ENCODE measurements at places on chromosomes 7 and 10.

- DNase-seq = no peak
These were observed 495.1 kb downstream of the RPS24 start for GRCh38 chr10:78528749-78529204.

- no peak for DNase-seq
These were observed 16.8 kb downstream of the TRIM8 start for GRCh38 chr10:102660888-102661657.

GRCh38 chr7:15715435-15715834 is 29.0 kb upstream of the MEOX2 start:
- DNase-seq = no peak

GRCh38 chr10:43913676-43914235 is 265.1 kb upstream of the ZNF32 start:
- no peak for DNase-seq

- no peak for DNase-seq
These were observed 309.0 kb downstream of the BICC1 start for GRCh38 chr10:58821752-58822056.

- no peak for DNase-seq
These were observed 1037.0 kb downstream of the GRM8 start for GRCh38 chr7:126215785-126216184.

DNA sequence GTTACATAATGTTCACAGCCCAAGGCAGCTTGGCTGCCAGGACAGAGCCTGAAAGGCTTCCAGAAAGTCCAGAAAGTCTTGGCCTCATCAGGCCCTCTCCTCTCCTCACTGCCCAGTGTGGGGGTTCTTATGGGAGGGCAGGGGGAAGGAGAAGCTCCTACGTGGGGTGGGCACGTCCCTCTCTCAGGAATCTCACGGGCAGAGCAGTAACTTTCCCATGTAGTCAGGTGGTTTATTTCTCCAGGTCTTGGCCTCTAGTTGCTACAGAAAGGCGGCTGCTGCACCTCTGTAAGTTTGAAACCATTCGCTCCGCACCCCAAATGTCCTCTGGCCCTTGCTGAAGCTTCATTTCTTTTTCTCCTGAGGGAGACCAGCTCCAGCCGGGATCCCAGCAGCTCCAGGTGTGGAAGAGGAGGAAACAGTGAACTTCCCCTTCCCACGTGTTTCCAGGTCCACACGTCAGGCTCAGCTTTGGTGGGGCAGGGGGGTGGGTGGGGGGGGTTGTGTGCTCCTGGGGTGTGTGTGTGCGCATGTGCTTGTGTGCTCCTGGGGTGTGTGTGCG is 320.3 kb downstream of the WDR37 start:
- no peak for DNase-seq

GRCh38 chr10:88521791-88522190 is 61.3 kb downstream of the RNLS start:
- no peak for DNase-seq

DNA sequence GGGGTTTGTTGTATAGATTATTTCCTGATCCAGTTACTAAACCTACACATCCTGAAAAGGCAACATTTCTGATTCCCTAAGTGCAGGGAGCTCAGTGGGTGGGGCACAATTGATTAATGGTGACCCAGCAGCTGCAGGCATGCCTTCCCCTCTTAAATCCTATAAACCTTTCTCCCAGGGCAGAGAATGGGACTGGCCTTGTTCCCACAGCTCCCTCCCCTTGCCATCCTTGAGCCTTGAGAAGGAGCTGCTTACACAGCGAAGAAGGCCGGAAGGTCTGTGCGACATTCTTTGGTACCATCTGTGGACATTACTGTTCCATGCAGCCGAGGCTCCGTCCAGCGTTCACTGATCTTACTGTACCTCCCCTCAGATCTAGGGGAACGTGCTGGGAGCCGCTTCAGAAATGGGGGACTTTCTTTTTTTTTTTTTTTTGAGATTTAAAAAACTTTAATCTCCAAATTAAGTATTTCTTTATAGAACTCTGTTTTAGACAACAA is 14.3 kb downstream of the KLF6 start:
- DNase-seq = no peak

DNA sequence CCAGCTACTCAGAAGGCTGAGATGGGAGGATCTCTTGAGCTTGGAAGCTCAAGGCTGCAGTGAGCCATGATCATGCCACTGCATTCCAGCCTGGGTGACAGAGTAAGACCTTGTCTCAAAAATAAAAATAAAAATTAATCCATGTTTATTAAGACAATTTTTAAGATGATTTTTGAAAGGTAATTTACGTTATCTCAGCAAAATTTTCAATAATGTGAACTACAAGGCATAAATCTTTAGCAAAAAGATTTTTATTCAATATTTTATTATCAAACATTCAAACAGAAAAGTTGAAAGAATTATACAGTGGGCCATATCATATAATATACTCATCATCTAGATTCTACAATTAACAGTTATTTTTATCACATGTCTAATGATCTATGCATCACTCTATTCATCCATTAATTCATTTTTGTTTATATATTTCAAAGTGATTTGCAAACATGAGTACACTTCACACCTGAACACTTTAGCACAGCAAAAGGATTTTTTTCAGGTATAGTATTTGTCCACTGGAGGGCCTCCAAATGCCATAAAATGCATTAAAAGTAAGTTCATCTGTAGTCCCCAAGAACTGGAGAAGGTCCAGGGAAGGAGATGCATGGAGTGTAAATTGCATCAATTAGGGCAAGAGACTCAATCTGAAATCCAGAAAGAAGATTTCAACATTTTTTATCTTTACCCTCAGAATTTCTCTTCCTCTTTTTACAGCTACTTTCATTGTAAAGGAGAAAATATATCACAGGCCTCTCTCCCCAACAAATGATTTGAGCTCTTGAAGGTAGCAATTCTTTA is 38.6 kb upstream of the RSBN1L start:
- no peak for DNase-seq

DNA sequence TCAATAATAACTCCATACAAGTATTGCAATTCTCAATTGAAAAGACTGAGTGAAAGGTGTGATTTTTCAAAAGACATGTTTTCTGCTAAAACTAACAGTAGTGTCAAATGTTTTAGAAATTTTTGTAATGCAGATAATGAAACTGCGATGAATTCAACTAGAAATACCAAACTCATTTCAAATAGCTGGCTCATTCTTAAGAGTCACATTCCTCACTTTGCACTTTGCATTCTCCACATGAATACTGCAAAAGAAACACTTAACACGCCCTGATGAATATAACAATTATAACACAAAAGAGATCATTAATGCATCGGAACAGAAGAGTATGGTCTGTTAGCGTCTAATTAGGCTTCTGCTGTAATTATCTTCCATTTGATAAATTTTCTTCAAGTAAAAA is 15.5 kb upstream of the TSPAN12 start:
- DNase-seq = no peak

DNA sequence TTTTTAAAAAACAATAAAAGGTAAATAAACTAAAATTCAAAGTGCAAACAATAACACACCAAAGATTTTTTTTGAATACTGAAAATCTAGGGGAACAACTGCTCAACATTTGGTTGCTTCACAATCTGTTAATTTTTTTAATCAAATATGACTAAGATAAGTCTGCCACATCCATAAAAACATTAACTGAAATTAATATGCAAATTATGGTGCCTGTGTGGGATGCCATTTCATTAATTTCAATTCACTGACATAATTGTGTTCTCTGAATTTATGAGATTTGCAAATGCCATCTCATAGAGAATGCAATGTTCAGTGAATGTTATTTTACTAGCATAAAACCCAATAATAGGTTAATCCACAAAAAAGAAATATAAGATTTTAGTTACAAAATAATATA is 233.8 kb downstream of the LRRN3 start:
- DNase-seq = no peak

- no peak for DNase-seq
These were observed 78.8 kb upstream of the FAM180A start for GRCh38 chr7:135827391-135827790.

DNA sequence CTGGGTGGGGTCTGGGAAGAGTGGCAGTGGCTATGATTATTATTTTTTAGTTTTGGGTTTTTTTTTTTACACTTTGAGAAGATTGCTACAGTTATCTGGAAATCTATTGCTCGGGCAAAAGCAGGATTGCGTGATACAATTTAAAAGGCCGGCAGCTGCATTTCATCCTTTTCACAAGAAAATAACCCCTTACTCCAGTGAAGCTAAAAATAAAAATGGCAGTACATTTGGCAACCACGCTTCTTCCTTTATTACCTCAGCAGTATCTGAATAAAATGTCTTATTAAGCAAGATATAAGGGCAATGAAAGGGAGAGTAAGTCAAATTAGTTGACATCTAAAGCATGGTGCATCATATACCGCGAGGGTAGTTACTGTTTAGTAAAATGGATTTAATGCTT is 496.8 kb downstream of the LRMDA start:
- DNase-seq = no peak

DNA sequence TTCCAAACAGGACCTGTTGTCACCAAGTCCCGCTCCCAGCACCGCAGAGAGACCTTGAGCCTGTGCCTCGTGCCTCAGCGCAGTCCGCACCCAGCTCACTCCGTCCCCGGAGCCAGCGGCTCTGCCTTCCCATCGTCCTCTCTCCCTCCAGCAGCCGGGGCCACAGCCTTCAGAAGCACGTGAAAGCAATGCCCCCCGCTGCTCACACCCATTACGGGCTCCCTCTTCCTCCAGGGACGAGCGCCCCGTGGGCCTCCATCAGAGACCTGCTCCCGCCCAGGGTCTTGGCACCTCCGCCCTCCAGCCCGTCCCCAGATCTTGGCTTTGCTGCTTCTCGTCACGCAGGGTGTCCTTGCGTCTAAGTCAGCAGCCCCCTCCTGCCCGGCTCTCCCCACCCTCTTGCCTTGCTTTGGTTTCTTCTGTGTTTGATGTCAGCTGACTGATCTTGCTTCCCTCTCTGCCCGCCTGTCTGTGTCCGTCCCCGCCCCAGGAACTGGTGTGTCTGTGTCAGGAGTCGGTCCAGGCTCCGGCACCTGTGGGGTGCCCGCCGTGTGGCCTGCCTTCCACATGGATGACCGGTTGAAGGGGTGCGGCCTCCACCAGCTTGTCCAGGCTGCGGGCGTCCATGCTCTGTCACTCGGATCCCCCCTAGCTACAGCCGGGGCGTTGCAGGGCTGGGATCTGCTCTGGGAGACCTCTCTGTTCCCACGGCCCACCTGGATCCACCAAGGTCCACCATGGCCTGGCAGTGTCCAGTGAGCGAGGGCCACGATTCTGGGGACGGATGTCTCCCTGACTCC is 61.9 kb downstream of the FOXL3 start:
- DNase-seq = no peak

GRCh38 chr7:111098926-111099250 is 8.0 kb downstream of the LRRN3 start:
- no peak for DNase-seq

- no peak for DNase-seq
These were observed 28.0 kb downstream of the NUDT1 start for GRCh38 chr7:2269991-2270460.

DNA sequence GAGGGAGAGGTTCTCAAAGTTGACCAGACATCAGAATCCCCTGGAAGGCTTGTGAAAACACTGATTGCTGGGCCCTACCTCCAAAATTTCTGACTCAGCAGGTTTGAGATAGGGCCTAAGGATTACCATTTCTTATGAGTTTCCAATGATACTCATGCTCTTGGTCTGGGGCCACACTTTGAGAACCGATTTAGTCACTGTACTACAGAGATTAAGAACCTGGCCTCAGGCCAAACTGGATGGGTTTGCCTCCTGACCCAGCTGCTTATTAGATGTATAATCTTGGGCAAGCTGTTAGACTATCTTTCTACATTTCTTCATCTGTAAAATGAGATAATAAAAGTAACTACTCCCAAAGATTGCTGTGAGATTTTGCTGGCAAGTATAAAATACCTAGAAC is 77.1 kb upstream of the SCIN start:
- DNase-seq = no peak

GRCh38 chr7:44313016-44313415 is 12.4 kb downstream of the CAMK2B start:
- DNase-seq = no peak

GRCh38 chr7:39016609-39017008 is 38.9 kb downstream of the POU6F2 start:
- DNase-seq = no peak

DNA sequence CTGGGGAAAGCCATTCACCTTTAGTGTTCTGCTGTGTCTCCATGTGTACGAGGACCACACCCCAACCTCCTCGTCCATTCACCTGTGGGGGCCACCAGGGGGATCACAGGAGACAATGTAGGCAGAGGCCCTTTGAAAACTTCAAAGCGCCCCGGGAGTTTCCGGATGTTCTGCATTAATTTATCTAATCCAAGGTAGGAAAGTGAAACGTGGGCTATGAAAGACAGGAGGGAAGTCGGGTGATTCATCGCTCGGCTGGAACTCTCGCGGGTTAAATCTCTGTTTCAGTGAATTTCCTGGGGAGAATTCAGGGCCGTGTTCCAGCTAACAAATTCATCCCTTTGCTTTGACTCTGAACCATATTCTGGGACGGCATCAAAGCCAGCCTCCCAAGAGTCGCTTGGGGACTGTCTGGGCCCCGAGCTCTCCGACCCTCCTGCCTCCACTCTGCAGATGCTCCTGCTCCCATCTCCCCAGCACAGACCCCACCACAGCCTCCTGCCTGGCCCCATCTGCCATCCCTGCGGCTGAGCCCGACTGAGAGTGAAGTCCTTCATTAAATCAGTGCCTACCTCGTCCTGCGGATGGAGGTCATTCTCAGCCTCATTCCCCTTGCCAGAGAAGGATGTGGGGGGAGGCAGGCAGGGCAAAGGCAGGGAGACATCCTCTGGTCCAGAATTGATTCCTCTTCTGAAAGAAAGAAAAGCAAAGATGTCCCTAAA is 114.1 kb upstream of the CARD11 start:
- no peak for DNase-seq

DNA sequence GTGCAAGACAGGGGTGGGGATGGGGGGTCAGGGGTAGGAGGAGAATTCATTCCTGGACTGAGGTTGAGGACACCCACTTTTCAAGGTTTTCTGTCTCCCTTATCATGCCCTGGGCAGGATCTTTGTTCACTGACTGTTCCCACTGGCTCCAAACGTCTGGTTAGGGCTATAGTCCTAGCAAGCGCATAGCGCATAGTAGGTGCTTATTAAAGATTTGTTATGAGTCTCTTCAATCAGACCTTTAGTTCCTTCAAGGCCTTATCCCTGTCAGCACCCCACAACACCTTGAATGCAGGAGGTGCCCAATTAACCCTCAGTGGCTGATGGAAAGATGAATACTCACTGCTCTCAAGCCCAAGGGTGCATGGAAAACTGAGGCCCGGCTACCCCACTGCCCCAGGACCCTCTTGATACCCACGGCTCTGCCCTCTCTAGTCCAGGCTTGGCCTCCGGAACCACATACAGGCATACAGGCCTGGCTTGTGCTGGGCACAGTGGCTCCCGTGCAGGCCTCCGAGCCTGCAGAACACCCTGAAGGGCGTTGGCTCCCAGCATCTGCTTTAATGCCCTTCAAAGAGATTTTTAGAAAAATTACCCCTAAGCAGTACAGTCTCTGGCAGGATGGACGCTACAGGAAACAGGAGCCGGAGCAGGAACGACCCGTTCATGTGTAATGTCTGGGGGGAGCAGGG is 177.7 kb downstream of the SH3PXD2A start:
- no peak for DNase-seq

- DNase-seq = no peak
These were observed 313.1 kb upstream of the SMIM30 start for GRCh38 chr7:113431406-113431805.

- DNase-seq = no peak
These were observed 31.4 kb upstream of the BTBD16 start for GRCh38 chr10:122239578-122240257.

- no peak for DNase-seq
These were observed 755.4 kb downstream of the KCNMA1 start for GRCh38 chr10:76882245-76882644.

GRCh38 chr7:112843151-112843550 is 53.0 kb upstream of the TMEM168 start:
- DNase-seq = no peak

Measured in stimulated activated CD8-positive, alpha-beta memory T cell treated with anti-CD3 and anti-CD28 coated beads, Interleukin-2, amount 100 ng/mL, for 1 hour (primary cell).